Ammon's horn (tissue), 1 donor: ENCODE measurements at places on chromosomes 12 and 14.

DNA sequence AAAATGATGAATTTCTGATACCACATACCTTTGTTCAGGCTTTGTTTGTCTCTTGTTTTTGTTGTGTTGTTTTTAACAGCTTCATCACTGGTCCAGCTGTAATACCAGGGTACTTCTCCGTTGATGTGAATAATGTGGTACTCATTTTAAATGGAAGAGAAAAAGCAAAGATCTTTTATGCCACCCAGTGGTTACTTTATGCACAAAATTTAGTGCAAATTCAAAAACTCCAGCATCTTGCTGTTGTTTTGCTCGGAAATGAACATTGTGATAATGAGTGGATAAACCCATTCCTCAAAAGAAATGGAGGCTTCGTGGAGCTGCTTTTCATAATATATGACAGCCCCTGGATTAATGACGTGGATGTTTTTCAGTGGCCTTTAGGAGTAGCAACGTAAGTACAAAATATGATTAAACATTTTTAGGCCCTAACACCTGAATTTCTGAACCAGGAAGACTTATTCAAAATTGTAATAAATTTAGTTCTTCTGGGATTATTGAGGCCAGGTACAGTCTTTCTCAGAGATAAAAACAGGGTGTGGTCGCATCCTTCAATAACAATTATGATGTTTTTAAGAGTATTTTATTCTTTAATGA lies 22.4 kb downstream of the RXYLT1 start:
- DNase-seq: peak; percentile 32

DNA sequence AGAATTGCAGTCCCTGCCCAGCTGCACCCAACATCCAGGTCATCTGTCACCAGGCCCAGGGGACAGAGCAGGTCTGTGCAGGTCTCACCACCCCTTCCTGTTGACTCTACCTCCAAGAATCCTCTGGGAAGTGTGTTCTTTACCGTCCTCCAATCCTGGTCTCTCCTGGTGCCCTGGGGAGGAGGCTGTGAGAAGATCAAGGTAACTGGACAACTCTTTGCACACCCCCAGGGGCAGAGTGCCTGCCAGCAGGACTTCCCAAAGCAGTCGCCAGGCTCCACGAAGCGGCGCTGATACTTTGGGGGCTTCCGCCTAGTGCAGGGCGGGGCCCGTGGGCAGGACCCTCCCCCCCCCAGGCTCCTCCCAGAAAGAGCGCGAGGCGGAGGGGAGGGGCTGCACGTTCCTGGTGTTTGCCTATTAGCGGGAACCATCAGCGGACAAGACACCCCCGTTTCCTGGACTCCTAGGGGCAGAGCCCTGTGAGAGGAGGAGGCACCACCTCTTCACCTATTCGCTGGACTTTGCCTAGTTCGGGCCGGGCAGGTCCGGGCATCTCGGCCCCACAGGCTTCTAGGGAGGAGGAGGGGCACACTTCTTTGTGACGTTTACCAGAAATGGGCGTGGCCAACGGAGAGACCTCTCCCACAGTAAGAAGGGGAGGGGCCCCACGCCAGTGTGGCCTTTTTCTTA lies 918.0 kb downstream of the AACS start:
- DNase-seq: peak; percentile 43

DNA sequence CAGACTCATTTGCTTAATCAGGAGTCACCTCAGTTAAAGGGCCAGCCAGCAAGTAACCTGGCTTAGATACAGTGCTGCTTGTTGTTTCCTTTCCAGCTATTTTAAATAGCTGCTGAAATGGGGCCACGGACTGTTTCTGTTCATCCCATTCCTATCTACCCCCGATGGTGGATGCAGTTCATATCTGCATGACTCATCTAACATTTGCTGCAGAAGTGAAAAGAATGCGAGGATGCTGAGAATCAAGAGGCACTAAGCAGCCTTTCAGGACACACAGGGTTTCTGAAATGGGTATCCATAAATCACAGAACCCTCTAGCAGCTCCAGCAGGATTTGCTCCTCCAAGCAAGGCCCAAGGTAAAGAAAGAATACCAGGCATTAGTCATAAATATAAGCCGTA lies 60.2 kb upstream of the RTRAF start:
- DNase-seq: peak; percentile 20

DNA sequence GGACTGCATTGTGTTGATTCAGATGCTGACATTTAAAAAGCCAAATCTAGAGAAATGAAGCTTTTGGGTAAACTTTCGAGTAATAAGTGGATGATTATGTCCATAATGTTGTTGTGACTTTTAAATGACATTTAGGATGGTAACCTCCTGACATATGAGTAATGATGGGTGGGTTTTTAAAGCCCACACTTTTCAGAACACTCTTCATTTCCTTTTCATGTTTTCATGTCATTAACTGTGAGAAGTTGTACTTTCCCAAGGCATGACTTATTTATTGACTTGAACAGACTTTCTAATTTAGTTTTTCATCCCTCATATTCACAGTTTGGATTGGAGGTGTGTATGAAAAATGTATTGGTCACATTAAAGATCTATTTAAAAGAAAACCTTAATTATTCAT lies 35.5 kb downstream of the RGS6 start:
- DNase-seq: no peak

GRCh38 chr14:58699681-58700205 lies 62.0 kb downstream of the DACT1 start:
- DNase-seq: no peak

DNA sequence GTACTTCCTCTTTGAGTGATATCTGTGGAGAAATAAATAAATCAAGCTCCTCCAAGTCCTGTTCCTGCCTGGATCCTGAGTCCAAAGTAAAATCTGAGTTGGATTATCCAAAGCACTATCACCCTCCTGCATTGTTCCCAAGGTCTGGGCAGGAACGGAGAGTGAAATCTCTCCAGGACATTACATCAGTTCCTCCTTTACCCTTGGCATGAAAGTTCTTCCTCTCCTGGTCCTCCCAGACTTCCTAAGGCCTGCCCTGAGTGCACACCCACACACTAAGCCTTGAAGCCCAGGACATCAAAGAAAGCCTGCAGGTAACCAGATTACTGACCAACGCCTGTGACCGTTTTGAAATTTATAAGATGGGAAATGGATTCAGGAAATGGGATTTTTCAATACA lies 206.8 kb upstream of the BCL2L14 start:
- no peak for DNase-seq

DNA sequence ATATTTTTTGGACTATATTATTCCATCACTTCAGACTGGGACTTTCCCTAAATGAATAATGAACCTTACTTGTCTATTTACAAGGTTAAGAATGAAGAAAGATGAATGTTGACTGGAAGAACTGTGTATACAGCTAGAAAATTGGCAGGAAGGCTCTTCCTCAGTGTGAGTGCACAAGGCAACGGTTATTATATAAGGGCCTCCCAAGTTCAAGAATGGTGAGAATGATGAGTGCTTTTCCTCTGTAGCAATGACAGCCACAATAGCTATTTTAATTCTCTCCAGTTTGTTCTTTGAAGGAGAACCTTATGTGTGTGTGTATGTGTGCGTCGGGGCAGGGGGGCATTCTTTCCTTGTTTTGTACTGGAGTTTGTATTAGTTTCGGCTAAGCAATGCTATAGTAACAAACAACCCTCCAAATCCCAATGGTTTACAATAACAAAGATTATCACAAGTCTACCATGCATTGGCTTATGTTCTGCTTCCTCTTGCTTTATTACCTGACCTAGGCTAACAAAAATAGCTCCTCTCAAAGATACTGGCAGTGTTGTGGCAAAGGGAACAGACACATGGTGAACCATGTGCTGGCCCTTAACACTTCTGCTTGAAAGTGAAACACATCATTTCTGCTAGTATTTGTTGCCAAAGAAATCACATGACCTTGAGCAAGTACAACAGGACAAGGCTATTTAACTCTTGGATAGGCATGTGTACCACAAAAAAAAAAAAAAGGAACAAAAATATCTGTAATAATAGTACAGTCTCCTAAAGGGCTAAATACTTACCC lies 139.5 kb downstream of the RMST start:
- no peak for DNase-seq

DNA sequence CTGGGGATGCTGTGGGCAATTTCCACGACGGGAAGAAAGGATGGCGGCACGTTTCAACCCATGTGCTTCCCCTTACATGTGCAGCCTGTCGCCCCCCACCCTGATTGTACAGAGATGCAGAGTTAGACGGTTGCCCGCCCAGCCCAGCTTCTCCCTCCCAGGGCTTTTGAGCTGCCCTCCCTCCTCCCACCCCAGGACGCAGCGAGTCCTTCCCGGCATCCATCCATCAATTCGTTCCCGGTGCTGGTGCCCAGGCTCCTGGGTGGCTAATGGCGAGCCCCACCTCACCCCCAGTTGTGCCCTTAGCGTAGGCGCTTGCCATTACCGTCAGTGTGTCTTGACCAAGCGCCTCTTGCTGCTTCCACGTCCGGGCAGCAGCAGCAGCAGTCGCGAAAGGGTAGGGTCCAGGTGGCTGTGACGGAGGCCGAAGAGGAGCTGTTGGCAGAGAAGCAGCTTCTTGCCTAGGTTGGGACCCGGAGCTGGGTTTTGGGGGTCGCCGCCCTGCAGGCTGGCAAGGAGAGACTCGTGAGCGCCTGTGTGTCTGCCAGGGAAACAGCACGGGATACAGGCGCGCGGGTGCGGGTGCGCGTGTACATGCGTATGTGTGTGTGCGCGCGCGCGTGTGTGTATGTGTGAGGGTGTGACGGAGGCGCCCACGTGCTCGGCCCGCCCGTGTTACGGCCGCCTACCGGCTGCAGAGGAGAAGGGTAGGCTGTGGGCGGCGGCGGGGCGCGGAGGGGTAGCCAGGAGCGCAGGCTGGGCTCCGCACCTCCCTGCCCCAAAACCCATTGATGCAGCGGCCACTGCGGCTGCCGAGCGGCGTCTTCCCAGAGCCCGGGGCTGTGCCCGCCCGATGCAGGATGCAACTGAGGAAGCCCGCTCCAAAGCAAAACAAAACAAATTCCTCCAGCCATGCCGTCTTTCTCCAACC lies at the start of gene SLC6A15:
Gene SLC6A15, minus strand, starts transcription at position 602 of the 931 bp plus-strand sequence. CDS start 20,679 bp downstream, outside the sequence.
- DNase-seq: peak; percentile 91

- no peak for DNase-seq
Observed at GRCh38 chr12:71440763-71441748, 1.5 kb downstream of the LGR5 start.

DNA sequence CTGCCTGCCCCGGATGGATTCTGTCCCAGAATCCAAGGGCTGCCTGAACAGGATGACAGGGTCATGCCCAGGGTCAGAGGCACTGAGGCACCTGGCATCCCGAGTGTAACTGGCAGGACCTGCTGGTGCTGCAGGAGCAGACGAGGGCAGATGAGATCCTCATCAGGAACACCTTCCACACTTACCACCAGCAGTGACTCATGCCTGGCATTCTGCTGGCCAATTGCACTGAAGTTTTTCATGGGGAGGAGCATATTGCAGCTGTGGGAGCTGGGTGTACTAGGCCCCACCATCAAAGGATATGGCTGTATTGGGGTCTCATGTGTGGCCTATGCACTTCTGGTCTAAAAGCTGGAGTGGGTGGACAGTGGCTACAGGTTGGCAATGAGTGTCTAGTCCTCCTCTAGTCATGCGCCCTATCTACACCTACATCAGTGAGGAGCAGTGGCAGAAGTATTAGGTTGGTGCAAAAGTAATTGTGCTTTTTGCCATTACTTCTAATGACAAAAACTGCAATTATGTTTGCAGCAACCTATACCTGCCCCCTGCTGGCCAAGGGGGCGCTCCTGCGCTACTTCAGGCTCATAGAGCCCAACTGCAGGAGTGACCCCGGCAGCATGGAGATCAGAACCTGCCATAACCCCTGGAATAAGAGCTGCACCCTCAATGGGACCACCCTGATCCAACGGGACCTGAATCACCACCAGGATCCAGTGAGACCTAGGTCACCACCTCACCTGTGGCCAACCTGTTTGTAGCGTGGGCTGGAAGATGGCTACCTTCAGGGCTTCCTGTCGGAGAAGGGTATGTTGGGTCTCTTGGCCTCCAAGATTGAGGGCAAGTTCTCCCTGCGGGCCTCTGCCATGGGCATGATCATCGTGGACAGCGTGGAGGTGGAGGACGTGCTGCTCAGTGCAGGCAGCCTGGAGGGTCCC lies 8.0 kb upstream of the C12orf42 start:
- no peak for DNase-seq

DNA sequence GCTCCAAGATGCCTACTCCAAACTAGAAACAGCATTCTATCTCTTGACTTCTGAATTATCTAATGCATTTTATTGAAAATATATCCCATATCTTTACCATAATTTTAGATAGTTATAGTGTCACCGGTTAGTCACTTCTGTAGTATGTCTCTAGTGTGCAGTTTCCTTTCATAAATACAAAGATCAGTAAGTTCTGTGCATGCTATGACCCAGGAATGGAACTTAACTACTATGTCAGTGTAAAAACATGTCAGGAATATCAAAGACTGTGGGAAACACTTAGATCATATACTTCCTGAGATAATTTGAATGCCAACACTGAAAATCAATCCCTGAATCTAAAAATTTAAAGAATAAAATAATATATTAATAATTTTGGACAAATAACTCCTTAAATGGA lies 237.6 kb downstream of the ATXN7L3B start:
- no peak for DNase-seq

DNA sequence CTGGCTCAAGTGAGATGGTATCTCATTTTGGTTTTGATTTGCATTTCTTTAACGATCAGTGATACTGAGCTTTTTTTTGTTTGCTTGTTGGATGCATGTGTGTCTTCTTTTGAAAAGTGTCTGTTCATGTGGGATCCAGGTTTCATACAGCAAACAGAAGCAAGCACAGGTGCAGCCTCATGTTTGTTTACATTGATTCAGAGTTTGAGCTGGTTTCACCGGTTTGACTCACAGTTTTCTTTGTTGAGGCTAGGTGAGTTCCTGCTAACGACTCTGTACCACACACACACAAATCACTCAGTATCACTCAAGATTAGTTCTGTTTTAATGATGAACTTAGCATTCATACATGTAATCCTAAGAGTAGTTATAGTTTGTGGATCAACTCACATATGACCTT lies 3.7 kb downstream of the OR10G2 start:
- no peak for DNase-seq

GRCh38 chr12:107311682-107312081 lies 218.3 kb upstream of the CRY1 start:
- no peak for DNase-seq
